ENCODE measurements at places on chromosomes 5 and 9.
A peak's percentile ranks its signal among the peaks of the same experiment; 100 is the strongest.

GRCh38 chr5:173231381-173231766, 3.6 kb downstream of the NKX2-5 start:
- DNase-seq = no peak

GRCh38 chr9:72365525-72366256, 683 bp upstream of the ZFAND5 start:
- DNase-seq = peak; percentile 49

DNA sequence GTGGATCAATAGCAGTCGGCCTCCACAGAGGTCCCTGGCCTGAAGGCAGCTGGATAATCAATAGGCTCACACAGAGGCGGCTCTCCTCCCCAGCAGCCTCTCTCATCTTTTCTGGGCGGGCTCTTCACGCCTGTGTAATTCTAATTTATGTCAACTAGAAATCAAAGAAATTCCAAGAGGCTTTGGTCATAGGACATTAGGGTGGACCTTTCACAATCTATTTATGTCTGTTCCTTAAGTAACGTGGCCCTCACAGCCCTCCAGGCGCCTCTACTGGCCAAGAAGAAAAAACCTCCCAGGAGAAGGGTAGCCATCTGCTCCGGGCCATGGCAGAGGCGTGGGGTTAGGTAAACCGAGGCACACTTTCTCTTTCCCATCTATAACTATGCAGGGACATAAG, 205.1 kb upstream of the EFNA5 start:
- DNase-seq = peak; percentile 20

DNA sequence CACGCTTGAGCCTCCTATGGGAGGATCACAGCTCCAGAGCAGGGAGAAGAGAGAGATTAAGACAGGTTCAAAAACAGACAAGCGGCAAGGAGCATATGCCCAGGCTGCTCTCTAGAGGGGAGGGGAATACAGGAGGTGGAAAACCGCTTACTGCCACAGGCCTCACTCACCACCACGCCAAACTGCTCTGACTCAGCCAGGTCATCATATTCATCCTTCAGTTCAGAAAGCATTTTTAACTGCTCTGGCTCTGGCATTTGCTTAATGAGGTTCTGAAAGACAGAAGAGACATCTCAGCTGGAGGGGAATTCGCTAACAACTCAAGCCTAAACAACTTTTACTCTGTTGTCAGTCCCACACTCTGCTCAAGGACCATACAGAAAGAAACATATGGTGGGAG, 40.1 kb downstream of the PCDHGC5 start:
- DNase-seq = no peak

DNA sequence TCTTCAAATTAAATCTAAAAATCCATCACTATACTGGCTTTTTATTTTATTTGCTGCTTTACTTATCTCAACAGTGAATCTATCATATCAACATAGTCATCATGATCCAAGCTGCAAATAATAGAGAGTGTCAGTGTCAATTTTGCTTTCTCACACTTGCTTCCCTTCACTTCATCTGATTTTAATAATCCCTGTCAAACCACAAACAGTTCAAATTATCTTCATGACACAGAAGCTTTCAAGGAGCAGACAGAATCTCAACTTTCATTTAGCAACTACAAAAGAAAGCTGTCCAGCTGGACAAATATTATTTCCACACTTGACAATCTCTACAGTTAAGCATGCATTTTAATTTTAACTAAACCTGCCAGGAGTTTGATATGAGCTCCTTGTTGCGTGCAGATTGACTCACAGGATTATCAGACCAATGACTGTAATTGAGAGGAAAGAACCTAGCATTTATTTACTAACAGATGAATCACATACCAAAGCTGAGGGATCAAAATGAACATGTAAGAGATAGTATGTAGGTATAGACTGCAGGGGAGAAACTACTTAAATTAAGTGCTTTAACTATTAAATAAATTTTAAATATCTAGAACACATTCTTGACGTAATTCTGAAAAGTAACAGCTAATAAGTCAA, 56.0 kb downstream of the KIAA0825 start:
- DNase-seq = peak; percentile 12

DNA sequence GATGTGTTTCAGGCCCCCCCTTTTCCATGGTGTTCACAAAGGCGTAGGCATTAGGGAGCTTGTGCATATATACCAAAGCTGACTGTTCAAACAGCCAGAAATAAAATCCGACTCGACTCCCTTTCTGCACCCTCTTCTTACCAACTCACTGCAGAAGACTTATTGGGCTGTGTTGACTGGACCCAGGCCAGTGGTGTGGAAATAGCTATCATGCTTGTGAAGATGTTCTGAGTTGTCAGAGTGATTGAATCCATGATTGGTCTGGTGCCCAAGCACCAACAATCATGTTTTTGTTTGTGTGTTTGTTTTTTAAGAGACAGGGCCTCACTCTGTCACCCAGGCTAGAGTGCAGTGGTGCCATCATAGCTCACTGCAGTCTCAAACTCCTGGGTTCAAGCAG, 21.6 kb downstream of the TJP2 start:
- DNase-seq = no peak

DNA sequence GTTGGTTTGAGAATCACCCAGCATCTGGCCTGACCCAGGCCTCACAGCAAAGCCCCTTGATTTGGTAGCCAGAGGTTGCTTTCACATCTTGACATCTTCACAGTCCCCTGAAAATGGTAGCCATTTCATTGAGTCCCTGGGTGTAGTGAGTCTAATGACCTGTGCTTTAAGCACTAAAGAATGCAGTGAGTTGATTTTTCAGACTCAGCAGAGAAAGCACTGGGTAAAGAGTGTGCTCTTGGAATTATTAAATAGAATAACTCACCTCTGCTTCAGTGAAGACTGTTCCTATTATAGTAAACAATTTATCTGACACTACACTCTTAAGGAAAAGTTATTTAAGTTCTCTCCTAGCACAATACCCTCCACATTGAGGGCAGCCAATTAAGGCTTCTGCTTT, 56.2 kb downstream of the PTCD2 start:
- no peak for DNase-seq

GRCh38 chr9:137095664-137096517, 9.1 kb downstream of the MAN1B1 start:
- no peak for DNase-seq

GRCh38 chr9:99113414-99114048, 8.6 kb downstream of the TGFBR1 start:
- DNase-seq = no peak

- no peak for DNase-seq
Observed at GRCh38 chr5:68432682-68433081, 217.1 kb downstream of the PIK3R1 start.

DNA sequence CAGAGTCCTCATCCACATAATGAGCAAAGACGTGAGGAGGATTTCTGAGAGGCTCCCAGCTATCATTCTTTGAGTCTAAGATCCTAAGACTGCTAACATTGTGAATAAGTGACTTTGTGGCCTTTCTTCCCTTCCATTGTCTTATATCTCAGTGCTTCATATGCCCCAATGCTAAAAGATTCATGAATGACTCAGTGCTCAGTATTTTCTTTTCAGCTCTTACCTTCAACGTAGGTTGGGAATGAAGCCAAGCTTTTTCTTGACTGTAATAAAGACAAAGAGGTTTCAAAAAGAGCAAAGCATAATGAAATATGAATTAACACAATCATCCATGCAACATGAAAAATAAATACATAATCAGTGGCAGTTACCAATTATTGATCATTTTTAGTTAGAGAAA, 146.4 kb downstream of the ENTREP1 start:
- peak; percentile 38 for DNase-seq

DNA sequence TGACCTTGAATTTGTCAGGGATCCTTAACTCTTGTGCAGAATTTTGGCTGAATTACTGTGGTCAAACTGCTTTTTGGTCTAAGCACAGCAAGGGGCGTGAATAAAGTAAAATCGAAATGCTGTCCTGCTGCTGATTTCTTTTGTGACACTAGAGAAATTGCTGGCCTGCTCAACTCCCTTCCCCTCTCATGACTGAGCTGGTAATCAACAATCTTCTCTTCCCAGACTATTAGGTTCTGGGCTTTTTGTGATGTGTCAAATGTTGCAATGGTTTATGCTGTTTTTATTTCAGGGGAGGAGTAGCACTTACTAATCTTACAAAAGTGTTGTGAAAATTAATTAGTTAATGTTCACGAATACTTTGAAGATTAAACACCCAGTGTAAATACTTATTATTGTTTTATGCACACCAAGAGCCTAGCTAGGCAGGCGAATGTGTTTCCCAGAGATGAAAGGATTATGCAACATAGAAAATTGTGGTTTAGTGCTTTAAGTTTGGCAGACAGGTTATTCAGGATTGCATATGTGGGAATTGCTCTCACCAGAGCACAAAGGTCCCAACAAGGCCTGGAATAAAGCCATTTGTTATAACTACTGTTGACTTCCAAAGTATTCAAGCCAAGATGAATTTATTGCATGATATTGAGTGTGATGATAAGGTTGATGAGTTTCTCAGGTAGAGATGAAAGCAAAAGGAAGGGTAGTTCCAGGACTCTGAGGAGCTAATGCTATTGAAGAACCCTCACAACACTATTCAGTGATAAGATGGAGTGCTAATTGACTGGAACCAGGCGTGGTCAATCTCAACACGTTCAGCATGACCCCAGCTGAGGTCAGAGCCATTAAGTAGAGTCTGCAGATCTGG, 280.7 kb upstream of the ZNF608 start:
- no peak for DNase-seq

- DNase-seq = no peak
Observed at GRCh38 chr5:1654786-1655495, 131.2 kb upstream of the LPCAT1 start.

DNA sequence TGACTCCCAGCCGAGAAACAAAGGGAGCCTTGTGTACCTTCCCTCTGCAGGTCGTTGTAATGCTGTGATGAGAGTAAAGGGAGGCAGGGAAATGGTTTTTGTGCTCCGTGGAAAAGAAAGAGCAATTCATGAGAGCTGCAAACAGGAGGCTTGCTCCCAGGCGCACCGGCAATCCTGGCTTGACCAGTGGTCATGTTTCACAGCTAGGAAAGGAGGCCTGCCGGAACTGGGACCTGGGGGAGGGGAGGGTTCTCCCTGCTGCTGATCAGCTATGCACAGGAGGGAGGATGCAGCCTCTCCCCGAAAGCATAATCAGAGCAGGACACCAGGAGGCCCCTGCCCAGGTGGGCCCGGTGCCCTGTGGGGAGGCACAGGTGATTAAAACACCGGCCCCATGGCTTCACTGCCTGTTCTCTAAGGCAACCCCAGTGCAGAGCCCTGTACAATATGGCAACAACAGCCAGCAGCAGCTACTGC, 131.3 kb downstream of the ZDHHC21 start:
- no peak for DNase-seq

GRCh38 chr9:34929506-34930102, 28.5 kb upstream of the PHF24 start:
- DNase-seq = peak; percentile 25

DNA sequence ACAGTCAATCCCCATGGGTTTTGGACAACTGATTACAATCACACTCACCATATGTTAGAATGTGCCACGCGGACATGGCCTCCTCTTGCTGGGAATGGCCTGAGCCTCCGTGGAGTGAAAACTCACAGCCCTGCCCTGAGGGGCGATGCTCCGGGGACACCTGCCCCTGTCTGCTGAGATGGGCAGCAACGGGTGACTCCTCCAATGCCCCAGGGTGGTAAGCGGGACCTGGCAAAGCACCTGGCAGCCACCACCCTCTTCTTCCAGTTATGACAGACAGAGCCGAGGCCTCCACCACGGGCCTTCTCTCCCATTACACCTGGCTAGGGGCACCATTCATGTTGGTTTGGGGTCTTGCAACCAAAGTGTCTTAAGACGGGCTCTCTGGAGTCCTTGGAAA, 94.9 kb upstream of the COL5A1 start:
- DNase-seq = no peak

- no peak for DNase-seq
Observed at GRCh38 chr5:34480810-34481528, 175.2 kb upstream of the RAI14 start.

GRCh38 chr5:83035373-83036100, 41.7 kb downstream of the TMEM167A start:
- DNase-seq = no peak

- DNase-seq = peak; percentile 42
Observed at GRCh38 chr9:23492126-23493002, 333.7 kb downstream of the ELAVL2 start.

DNA sequence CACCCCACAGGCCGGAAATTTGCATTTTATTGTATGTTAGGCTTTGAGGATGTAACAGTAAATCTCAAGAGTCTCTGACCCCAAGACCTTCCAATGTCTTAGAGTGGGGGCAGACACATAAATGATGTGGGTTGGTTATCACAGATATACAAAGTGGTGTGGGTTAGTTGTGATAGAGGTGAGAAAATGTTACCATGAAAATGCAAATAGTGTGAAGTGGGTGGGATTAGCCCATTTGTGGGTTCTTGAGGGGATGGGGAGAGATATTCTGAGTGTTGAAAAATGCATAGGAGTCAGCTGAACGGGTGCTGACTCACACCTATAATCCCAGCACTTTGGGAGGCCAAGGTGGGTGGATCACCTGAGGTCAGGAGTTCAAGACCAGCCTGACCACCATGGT, 7.9 kb upstream of the RNF145 start:
- no peak for DNase-seq

DNA sequence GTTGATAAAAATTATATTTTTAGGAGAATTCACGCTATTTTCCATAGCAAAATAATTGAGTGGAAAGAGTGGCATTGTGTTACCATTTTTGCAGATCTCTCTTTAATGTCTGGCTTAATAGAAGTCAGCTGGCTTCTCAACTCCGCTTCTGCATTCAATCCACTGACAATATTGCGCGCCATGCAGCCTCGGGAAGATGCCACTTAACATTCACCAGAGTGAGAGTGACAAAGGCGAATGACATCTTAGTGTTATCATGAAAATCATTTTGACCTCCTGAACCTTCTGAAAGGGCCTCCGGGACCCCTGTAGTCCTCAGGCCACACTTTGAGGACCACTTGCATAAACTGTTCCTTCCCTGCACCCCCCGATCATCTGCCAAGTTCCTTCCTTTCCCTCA, 80.1 kb upstream of the ORM1 start:
- DNase-seq = no peak

DNA sequence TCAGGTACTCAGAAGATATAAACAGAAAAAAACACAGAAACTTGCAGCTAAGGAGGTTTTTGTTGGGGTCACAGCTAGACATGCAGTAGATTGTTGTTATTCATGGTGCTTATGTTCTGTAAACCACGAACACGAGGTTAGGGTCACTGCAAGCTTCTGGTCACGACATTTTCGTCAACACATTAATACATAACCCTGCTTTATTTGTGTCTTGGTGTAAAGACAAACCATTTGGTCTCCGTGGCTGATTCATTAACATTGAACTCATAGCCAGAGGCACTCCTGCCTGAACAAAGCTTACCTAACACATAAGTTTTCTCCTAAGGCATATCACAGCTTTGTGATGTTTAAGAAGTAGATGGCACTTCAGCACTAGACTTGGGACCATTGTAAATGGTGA, 16.9 kb downstream of the TEK start:
- DNase-seq = no peak

Measured in RWPE1 (cell line).